ENCODE measurements at places on chromosomes 12 and 14.

- DNase-seq = no peak
Observed at GRCh38 chr12:109491671-109492070, 14.2 kb downstream of the UBE3B start.

DNA sequence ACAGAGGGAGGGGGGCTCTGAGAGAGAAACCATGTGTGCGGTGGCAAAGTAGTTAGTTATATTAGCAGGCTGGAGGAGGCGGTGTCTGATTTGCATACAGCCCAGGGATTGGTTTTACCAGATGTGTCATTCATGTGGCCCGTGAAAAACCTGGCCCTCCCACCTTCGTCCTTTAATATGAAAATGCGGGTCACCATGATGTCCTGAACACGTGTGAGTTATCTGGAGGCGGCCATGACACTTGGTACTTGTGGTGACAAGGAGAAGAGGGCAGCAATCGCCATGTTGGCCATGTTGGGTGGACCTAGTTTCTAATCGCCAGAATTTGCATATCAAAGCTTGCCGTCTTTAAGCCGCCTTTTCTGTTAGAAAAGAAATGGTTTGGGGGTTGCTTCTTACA lies 108.8 kb downstream of the RAD51B start:
- no peak for DNase-seq

DNA sequence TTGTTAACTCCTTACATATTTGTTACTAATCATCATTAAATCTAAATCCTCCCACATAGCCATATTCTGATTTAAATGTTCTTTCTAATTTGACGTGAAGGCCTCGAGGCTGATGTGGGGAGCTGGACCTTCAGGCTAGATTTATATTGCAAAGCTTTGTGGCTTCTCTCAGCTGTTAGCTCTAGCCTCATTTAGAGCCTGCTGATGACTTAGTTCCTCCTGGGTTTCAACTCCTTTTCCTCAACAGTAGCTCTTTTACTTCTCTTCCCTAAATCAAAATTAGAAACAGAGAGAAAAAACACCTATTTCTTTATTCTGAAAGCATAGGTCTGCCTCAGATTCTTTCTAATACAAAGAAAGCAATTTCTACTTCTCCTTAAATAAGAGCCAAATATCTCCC lies 477.5 kb upstream of the CCDC196 start:
- no peak for DNase-seq

- DNase-seq = peak; percentile 56
Observed at GRCh38 chr12:118377884-118378470, 1.6 kb downstream of the SUDS3 start.

GRCh38 chr12:68001486-68002466 lies 12.5 kb downstream of the IFNG-AS1 start:
- DNase-seq = peak; percentile 13

DNA sequence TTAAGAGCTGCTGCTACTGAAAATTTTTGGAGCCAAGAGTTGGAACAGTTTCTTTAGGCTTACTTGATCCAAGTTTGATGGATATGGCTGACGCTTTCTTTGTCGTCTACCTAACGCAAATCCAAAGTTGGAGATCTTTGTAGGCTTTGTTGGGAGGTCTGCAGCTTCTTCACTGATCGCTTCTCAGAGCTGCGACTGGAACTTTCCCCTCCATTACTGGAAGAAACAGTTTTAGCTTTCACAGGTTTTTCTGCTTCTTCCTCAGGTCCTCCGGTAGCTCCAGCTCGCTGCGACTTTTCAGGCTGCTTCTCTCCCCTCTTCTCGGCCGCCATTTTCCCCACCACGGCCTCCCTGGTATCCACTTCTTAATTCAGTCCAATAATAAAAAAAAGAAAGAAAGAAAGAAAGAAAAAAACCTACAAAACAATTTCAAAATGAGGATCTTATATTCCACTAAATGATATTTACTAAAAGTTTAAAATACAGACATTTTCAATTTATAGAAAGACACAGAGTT lies 178.1 kb upstream of the HMGA2 start:
- no peak for DNase-seq

GRCh38 chr12:19880076-19880475 lies 440.8 kb downstream of the AEBP2 start:
- no peak for DNase-seq

- peak; percentile 14 for DNase-seq
Observed at GRCh38 chr12:25546318-25546717, 6.8 kb downstream of the LMNTD1 start.

- DNase-seq = no peak
Observed at GRCh38 chr14:54754623-54755386, 147.8 kb downstream of the GCH1 start.

- DNase-seq = no peak
Observed at GRCh38 chr14:104230119-104230815, 91.9 kb downstream of the KIF26A start.

DNA sequence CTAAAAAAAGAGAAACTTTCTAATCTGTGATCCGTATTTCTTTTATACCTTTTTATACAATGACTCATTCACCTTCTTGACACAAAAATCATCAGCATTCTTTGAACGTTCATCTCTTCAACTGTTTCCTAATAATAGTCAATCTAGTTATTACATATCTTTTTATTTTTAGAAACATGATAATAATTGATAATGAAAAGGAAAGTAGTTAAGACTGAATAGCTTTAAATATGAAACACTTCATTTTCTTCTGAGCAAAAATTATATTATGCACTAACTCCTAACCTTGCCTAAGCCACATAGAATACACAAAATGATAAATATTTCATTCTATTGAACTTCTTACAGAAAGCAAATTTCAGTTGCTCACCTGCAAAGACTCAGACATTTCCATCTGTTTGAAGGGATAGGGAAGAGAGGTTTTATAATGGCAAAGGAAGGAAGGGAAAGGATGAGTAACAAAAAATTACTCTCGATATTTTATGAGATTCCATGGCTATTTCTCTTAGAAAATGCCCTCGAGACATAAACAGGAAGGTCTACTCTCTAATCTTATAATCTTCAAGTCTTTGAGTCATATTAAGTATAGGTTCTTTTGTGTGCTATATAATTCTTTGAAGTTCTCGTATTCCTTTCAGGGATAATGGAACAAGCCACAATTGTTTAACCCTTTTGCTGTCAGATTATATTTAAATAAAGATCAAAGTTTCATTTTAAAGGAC lies 7.5 kb upstream of the KLHL42 start:
- DNase-seq = peak; percentile 31

Measured in fibroblast of skin of right biceps (primary cell).